Heart left ventricle (tissue), 16 donors: ENCODE measurements at places on chromosomes 11 and 22.

- no peak for DNase-seq
Measured at GRCh38 chr22:49155770-49156580, 671.7 kb downstream of the BRD1 start.

DNA sequence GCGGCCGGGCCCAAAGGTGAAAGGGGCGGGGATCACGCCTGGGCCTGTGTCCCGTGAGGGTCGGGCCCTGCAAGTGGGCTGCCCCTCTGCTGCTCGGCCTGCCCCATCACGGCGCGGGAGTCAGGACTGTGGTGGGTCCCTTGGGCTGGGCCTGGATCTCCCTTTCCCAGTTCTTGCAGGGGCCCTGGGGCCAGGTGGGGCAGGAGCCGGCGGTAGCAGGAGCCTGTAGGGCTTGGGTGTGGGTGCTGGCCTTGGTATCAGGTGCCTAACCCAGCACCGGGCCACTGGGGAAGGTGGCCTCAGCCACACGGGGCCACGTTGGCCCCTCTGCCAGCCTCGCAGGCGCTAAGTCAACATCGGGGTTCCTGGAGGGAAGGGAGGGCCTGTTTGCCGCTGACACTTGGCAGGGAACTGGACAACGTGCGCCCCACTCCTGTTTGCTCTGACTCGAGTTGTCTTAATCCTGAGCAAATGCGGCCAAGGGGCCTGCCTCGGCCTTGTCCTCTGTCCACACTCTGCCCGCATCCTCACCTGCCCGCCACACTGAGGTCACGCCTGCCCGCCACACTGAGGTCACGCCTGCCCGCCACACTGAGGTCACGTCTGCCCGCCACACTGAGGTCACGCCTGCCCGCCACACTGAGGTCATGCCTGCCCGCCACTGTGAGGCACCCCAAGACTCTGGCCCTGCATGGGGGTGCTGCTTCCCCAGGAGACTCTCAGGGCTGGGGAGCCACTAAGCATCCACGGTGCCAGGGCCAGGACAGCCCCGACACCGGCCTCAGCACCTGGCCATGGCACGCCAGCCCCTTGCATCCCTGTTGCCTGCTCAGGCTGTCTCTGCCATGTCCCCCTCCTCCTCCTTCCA is 14.2 kb upstream of the MUC5B start:
- DNase-seq: no peak

DNA sequence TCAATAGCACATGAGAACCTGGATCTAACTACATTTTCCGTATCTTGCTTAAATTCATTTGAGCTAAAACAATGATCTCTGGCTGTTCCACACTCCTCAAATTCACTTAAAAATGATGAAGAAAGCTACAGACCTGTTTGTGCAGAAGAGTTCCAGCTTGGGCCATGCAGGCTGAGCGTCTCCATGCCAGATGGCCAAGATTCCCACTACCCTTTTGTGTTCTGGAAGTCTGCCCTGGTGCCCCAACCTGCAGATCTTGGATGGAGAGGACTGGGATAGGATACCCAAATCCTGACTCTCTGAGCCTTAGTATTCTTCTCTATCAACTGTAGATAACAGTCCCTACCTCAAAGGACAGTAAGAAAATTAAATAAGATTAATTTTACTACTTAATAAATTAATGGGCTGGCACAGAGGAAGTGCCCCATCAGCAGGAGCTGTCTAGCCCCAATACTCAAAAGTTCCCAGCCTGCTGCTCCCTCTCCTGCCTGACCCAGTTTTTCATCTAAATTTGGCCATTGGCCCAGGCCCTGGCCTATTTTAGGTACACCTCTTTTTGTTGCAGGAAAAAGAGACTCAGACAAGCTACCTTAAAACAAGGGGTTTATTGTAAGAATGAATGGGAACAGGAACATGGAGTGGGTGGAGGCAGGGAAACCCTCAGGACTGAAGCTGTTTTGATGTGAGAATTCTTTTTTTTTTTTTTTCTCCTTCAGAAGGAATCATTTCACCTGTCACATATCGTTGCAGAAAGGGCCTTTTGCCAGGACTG is 81.4 kb upstream of the GRK3 start:
- DNase-seq: no peak

DNA sequence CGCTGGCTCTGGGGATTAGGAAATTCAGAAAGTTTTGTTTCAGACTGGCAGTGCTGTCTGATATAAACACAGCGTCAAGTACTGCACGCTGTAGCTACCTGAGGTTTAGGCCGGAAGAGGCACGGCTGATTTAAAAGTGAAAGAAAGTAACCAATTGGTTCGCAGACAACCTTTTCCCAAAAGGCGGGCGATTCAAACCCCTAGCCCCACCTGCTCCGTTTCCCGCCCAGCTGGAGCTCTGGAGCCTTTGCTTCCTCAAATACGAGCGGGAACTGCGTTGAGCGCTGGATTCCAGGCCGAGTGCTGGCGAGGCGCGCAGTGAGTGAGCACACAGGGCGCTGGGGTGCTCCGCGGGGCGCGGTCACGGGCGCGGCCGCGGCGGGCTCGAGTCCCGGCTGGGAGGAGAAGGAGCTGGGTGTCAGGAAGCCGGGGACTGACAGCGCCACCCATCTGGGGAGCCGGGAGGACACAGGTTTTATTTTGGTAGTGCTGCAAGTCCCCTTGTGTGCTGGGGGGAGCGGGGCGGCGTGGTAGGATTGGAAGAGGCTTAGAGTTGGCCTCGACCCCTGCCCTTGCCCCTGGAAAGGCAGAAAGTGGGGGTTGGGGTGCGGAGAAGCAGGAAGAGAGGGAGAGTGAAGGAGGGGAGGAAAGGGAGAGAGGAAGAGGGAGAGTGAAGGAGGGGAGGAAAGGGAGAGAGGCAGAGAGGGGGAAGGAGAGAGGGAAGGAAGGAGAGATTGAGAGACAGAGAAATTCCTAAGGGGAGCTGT is 2.1 kb downstream of the FAM111A start:
- peak; percentile 86 for DNase-seq

DNA sequence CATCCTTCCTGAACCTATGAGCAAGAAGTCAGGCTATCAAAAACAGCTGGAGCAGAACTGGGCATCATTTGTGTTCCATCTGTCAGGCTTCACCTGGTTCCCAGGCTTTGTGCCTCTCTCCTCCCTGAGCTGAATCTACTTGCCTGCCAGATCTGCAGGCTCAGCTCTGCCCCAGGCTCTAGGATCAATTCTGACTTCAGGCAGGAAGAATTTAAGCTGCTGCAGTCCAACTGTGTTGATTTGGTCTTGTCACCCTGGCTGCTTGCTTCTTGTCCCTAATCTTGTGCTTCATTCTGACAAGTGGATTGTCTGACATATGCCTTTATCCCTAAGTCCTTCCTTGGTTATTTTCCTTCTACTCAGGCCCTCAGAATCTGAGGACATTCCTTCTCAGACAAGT is 31.6 kb upstream of the CADM1 start:
- no peak for DNase-seq

GRCh38 chr11:2369320-2369719 is 7.8 kb upstream of the CD81 start:
- no peak for DNase-seq

DNA sequence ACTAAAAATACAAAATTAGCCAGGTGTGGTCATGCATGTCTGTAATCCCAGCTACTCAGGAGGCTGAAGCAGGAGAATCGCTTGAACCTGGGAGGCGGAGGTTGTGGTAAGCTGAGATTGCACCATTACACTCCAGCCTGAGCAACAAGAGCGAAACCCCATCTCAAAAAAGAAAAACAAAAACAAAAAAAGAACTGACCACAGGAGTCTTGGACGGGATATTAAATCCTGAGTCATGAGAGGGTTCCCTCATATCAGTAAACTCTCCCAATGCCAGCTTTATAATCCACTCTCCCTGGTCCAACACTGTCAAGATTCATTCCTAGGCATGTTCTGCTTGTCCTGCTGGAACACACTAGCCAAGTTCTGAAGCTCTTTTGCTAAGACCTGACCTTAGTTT is 61.5 kb upstream of the EP300 start:
- no peak for DNase-seq

- no peak for DNase-seq
Measured at GRCh38 chr22:24591286-24591830, 1.5 kb downstream of the LRRC75B start.

GRCh38 chr11:114062272-114062671 is 2.8 kb downstream of the ZBTB16 start:
- DNase-seq: no peak

DNA sequence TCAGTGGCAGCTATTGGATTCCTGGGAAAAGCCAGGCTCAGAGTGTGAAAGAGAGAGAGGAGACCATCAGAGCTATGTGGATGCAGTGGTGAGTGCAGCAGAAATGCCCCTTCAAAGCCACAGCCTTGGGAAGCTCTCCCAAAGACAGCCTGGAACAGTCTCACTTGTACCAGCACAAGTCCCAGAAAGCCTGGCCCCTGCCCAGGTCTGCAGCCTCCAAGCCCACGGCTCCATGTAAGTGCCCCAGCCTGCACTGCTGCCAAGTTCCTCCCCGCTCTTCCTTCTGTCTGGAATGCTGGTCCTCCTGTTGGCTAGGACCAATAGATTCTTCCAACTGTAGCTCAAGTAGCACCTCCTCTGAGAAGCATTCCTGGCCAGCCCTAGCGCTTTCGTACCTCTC is 539.7 kb downstream of the MIAT start:
- no peak for DNase-seq

DNA sequence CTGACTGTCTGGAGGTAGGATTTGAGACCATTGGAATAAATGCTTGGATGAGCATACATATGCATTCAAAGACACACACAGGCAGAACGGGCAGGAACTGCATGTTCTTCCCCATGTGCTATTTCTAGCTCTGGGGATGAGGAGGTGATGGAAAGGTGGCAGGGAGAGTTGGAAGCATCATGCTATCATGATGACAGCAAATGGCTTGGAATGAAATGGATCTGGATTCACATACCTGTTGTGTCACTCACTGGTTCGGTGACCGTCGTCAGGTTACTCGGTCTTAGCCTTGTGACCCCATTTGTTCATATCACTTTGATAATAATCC is 627.9 kb upstream of the KIRREL3 start:
- no peak for DNase-seq

DNA sequence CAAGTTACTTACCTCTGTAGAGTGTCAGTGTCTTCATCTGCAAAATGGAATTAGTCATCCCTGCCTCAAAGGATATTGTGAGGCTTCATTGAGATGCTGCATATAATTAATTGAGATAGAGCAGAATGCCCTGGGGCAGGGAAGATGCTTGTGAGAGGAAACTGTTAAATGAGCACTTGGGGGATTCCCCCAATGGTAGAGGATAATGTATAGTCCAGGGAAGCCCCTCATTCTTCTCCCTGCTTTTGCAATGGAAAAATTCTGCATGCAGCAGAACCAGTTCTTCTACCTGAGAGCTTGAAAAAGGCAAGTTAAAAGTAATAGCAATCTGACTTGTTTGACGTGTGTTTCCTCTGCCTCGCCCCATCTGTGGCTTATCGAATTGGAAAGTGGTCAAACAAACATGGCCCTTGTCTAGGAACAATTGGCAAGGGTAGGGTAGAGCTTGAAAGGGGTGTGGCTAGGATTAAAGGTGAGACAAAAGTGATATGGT is 90.9 kb downstream of the NAV2 start:
- no peak for DNase-seq

GRCh38 chr11:776263-776560 is 1.1 kb downstream of the GATD1 start:
- no peak for DNase-seq

GRCh38 chr22:40237241-40237640 is 59.5 kb downstream of the TNRC6B start:
- DNase-seq: no peak

GRCh38 chr22:28394513-28395110 is 285.0 kb downstream of the TTC28 start:
- DNase-seq: no peak

DNA sequence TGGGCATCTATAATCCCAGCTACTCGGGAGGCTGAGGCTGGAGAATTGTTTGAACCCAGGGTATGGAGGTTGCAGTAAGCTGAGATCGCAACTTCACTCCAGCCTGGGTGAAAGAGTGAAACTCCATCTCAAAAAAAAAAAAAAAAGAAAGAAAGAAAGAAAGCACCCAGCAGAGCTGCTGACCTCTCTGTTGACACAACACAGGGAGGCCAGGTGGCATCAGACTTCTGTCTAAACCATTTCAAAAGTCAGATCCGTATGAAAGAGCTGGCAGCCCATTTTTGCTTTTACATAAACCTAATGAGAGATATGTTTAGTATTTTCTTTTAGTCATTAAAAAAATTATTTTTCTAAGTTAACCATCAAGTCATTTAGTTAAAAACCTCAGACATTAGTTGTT is 64.4 kb upstream of the RRM1 start:
- DNase-seq: no peak

DNA sequence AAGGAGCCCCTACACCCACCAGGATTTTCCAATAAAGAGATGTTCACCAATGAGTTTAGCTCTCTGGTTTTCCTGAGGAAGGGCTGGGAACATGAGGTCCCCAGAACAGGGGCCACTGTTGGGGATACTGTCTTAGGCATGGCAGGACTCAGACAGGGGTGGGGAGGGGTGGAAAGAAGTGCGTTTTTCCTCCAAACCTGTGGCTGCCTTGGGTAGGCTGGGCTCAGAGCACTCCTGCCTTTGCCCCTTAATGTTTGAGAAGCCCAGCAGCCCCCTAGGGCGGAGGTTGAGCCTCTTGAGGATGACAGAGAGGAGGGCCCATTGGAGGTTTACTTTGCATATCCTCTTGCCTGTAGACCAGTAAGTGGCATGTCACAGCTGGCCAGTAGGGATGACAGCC is 10.6 kb downstream of the MTFP1 start:
- no peak for DNase-seq

DNA sequence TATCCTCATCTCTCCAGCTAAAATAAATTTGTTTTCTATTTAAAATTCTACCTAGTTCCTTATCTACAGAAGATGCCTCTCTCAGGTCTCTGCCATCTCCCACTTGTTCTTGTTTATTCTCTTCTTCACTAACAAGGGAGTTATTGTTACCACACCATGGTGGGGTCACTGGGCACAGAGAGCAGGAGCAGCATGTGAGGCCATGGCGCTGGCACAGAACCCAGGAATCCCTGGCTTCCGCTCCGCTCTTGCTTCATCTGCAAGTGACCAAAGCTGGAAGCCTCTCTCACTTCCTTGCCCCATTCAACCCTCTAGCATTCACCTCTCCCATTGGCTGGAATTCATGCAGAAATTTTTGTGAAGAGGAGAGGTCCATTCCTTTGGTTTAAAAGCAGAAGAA is 190.7 kb upstream of the NCAM1 start:
- no peak for DNase-seq

- no peak for DNase-seq
Measured at GRCh38 chr11:34976496-34977088, 60.2 kb downstream of the PDHX start.

GRCh38 chr11:58330861-58331260 is 28.0 kb downstream of the OR5B17 start:
- DNase-seq: no peak

DNA sequence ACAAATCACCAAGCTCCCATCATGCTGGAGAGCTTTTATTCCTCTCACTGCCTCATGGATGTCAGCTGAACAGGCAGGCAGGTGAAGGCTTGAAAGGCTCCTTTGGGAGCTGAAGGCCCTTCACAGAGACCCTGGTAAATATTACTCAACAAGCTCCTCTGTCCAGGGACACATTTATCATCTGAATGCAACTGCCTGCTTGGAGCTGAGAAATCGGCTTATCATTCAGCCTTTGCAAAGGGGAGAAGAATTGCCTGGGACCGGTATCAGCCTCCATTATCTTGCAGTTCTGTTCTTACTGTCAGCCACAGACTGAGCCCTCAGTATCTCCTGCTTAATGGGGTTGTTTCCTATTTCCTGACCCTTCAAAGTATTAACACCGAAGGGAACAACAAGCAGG is 113.8 kb upstream of the PITPNB start:
- no peak for DNase-seq
